ENCODE measurements at places on chromosomes 6 and 20.

DNA sequence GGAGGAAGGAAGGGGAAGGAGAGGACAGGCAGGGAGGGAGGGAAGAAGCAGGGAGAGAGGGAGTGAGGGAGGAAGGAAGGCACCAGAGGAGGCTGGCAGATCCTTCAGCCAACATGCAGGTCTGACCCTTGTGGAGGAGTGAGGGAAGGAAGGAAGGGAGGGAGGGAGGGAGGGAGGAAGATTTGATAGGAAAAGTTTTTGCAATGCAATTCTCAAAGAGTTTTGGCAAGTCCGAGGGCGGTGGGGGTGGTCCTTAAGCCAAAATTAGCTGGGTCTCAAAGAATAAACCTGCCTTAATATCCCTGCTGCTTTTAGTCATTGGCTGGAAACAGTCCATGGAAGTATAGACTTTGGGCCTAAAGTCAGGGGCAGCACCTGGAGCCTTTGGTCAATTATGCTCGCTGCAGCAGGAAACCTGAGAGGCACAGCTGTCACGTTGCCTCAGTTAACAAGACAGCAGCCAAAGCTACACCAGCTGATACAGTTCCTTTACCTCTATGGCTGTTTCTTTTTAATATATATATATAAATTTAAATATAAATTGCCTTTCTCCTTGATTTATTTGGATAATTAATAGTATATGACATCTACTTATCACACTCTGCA is 115.7 kb upstream of the RALGAPA2 start:
- DNase-seq: no peak

DNA sequence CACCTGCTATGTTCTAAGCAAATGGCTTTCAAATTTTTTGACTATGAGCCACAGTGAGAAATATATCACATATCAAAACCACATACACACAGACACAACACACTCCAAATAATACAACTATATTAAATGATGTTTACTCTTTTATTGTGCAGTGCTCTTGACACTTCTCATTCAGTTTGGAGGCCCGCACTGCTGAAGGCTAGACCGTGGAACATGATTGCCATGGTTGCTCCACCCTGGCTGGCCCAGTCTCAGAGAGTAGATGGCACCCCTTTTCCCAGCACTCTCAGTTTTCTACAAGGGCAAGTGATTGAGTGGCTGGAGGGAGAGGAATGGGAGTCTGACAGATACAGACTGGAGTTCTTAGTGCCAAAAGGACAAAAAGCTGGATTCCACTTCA is 86.9 kb downstream of the SH3BGRL2 start:
- DNase-seq: no peak

DNA sequence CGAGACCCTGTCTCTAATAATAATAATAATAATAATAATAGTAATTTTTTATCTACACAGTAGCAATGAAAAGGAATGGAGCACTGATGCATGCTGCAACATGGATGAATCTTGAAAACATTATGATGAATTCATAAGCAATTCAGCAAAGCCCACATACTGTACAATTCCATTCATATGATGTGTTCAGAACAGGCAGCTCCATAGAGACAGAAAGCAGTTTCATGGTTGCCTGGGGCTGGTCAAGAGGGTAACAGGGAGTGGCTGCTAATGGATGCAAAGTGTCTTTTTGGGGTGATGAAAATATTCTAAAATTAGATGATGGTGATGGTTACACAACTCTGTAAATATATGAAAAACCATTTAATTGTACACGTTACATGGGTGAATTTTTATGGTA is 43.6 kb downstream of the SLC24A3 start:
- DNase-seq: no peak

GRCh38 chr6:16660157-16660497 is 101.1 kb downstream of the ATXN1 start:
- no peak for DNase-seq

GRCh38 chr6:161181121-161181520 is 92.7 kb downstream of the AGPAT4 start:
- peak; percentile 83 for DNase-seq

DNA sequence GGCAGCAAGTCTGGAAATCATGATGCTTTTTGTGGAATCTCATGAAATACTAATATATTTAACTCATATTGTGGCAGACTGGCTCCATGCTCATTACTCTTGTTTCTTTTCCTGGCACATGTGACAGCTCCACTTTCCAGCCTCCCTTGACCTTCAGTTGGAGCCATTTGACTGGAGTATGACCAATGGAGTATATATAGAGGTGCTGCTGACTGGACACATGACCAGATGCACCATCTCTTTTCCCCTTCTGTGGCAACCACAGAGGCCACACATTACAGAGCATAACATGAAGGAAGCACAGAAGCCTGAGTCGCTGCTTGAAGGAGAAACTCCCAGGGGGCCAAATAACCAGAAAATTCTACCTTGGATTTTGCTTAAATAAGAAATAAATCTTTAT is 77.4 kb downstream of the MKKS start:
- no peak for DNase-seq

All from pons (tissue), 1 donor.